ENCODE measurements at places on chromosomes 4 and X. TPM values are rescaled to one million over a fixed set of nuclear protein-coding genes. Genes with fewer than 3 reads are reported as not detected.

The CXCL10 gene
- total RNA-seq, result 13.0 TPM

The DRP2 gene
- total RNA-seq, result under 0.01 TPM

The SSX7 gene
- total RNA-seq, result not detected

The ZNF718 gene
- 4.6 TPM for total RNA-seq

The PAGE2 gene
- total RNA-seq, result not detected

The HAND2 gene
- not detected for total RNA-seq

The BGN gene
- total RNA-seq, result 0.48 TPM

The ARAP2 gene
- total RNA-seq, result 64.2 TPM
